ENCODE measurements at places on chromosomes 7 and 10. TPM values are rescaled to one million over a fixed set of nuclear protein-coding genes. Genes with fewer than 3 reads are reported as not detected.

DNA sequence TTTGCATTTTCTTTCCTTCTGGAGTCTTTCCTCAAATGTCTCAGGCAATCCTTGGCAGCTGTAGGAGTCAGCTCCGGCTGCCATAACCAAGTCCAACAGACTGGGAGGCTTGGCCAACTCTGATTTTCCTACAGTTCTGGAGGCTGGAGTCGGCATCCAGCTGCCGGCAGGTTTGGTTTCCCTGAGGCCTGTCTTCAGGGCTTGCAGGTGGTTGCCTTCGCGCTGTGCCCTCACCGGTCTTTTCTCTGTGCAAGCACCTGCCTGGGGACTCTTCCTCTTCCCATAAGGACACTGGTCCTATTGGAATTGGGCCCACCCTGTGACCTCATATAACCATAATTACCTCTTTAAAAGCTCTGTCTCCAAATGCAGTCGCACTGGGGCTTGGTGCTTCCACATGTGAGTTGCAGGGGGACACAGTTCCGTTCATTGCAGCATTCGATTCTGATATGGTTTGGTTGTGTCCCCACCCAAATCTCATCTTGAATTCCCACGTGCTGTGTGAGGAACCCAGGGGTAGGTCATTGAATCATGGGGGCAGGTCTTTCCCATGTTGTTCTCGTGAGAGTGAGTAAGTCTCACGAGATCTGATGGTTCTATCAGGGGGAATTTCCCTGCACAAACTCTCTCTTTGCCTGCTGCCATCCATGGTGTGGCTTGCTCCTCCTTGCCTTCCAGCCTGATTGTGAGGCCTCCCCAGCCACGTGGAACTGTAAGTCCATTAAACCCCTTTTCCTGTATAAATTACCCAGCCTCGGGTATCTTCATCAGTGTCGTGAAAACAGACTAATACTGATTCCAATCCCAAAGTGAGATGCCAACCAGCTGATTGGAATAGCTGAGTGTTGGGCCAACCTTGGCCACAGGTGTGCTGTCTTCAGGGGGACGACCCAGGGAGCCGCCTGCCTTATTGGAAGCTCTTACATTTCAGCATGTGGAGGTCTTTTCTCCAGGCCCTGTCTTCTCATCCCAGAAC is 7.9 kb downstream of the GALNTL5 start:
- no peak for DNase-seq

DNA sequence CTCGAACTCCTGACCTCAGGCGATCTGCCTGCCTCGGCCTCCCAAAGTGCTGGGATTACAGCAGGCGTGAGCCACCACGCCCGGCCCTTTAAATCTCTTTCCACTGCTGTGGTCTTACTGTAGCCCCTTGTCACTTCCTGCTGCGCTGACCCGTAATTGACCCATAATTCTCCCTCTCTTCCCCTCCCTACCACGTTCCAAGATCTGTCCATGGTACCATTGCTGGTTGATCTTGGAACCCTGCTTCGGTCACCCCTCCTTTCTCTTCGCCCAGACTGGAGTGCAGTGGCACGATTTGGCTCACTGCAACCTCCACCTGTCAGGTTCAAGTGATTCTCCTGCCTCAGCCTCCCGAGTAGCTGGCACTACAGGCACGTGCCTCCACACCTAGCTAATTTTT is 6.5 kb downstream of the POR start:
- DNase-seq: no peak

DNA sequence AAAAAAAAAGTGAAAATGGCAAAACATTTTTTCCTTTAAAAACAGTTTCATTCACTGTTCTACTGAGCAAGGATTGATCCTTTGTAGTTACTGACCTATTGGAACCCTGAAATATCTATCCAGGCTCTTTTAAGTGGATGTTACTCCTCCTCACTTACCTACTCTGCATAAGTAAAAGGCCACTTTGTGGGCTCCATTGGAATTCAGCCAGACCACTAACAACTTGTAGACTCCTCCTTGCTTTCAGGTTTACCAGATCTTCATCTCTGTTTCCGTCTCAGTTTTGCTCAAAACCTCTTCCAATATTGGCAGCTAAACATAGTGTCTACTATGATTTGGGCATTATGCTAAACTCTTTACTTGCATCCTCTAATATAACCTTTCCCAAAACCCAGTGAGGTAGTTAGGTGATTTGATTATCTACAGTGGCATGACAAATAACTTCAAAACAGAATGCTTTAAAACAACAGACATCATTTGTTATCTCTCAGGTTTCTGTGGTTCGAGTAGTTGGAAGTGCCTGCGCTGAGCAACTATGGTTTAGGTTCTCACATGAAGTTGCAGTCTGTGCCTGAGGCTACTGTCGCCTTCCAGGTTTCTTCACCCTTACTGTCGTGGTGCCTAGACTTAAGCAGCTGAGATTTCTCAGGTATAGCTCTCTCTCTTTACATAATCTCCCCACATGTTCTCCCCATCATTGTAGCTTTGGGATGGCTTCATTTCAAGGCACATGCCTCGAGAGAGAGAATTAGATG is 698.2 kb downstream of the REEP3 start:
- DNase-seq: no peak

The HELLS gene
- 14.4 TPM for total RNA-seq

DNA sequence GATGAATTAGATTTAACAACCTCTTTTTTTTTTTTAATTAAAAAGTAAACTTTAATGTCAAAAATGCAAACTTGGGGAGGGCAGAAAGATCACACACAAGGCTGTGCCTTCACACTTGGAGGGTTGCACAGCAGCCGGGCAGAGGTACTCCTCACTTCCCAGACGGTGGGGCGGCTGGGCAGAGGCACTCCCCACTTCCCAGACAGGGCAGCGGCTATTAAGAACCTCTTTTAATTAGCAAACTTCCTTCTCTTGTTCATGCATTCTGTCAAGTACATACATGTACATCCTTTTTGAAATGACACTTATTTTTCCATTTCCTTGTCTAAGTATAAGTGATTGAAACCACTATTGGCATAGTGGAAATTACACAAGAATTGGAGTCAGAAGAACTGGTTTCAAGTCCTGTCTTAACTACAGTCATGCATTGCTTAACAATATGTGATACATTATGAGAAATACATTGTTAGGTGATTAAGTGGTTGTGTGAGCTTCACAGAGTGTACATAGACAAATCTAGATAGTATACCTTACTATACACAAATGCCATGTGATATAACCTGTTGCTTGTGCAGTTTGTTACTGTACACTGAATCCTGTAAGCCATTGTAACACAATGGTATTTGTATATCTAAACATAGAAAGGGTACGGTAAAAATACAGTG is 26.5 kb downstream of the BTRC start:
- no peak for DNase-seq

DNA sequence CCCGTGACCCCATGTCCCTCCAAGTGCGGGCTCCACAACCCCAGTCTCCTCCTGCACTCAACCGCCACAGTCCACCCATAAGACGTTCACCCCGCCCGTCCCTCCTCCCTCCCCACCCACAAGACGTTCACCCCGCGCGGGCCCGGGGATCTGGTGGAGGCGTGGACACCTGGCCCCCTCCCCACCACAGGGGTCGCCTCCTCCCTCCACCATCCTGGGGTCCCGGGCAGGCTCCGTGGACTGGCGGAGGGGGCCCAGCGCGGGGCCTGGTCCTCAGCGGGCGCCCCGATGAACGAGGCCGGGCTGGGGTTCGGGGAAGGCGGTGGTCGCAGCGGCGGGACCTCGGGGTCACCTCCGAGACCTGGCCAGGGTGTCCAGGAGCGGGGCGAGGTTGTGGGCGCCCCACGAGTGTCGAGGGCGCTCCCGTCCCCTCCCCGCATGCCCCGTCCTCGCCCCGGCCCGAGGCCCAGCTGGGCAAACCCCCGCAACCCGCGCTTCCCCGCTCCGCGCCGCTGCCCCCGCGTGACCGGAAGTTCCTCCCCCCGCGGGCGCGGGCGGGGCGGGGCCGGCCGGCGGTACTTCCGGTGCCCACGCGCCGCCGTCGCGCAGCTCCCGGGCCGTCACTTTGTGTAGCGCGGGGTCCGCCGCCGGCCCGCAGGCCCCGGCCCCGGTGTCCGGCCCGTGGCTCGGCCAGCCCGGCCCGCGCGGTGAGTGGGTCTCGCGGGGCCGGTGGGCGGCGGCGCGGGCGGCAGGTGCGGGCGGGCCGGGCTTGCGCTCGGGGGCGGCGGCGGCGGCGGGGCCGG is at the start of gene ZNF316:
TSS of gene ZNF316 (plus strand) at position 578 of the 803 bp plus-strand sequence. CDS start 5,092 bp downstream, outside the sequence.
- DNase-seq: peak; percentile 46

- DNase-seq: no peak
These were observed 6.4 kb upstream of the PDCD4 start for GRCh38 chr10:110865186-110865808.

DNA sequence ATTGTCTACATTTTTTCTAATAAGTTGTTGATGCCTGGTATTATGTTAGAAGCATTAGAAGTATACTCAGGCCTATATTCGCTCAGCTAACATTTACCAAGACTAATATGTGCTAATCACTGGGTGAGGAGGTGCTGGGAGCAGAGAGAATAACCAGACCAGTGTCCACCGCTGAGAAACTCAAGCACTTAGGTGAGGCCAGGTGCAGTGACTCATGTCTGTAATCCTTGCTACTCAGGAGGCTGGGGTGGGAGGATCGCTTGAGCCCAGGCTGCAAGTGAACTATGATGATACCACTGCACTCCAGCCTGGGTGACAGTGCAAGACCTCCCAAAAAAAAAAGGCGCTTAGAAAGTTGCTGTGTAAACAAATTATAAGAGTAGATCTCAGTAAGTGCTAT is 182.2 kb upstream of the AOAH start:
- no peak for DNase-seq

The GRID1 gene
- total RNA-seq: not detected

DNA sequence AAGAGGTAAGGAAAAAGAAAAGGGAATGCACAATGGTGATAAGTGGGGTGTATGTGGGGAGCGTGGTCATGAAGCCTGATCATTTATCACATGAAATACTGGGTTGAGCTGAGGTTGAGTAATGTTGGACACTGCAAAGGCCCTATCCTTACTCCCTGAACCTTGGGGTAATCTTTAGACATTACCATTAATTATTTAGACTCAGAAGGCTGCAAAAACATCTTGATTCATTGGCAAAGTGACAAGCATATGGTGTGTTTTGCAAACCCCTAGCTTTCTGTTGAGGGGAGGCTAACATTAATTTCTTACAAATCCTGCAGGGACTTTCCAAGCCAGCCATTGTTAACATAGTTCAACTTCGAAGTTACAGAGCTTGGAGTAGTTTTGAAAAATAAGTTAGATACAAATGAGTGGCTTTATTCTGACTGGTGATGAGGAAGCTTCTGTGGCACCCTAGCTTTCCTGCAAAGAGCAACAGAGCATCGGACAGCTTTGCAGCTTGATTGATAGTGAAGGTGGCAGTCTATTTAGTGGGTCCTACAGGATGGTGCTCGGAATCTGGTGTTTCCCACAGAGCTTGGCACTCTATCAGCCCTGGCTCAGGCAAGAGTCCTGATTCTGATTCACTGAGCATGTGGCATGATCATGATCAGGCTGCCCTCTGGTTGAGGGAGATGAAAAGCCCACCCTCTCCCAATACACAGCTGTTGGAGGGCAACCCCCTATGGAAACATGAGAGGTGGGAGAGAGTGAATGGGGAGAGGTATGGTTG is 153.7 kb upstream of the NPVF start:
- DNase-seq: no peak

GRCh38 chr10:91860885-91861284 is 48.4 kb downstream of the FGFBP3 start:
- DNase-seq: no peak

GRCh38 chr10:8055420-8056349 is 1.2 kb downstream of the GATA3 start:
- DNase-seq: peak; percentile 48

DNA sequence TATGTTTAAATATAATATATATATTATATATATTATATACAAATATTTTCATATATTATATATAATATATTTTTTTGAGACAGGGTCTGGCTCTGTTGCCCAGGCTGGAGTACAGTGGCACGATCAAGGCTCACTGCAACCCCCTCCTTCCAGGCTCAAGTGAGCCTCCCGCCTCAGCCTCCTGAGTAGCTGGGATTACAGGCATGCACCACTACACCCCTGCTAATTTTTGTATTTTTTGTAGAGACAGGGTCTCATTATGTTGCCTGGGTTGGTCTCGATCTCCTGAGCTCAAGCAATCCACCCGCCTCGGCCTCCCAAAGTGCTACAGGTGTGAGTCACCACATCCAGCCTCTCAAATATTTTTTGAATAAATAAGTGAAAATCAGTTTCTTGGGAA is 215.5 kb downstream of the GATA3 start:
- no peak for DNase-seq

The MMP21 gene
- total RNA-seq: 0.79 TPM

- DNase-seq: no peak
These were observed 33.9 kb upstream of the SPOCK2 start for GRCh38 chr10:72122221-72122620.

DNA sequence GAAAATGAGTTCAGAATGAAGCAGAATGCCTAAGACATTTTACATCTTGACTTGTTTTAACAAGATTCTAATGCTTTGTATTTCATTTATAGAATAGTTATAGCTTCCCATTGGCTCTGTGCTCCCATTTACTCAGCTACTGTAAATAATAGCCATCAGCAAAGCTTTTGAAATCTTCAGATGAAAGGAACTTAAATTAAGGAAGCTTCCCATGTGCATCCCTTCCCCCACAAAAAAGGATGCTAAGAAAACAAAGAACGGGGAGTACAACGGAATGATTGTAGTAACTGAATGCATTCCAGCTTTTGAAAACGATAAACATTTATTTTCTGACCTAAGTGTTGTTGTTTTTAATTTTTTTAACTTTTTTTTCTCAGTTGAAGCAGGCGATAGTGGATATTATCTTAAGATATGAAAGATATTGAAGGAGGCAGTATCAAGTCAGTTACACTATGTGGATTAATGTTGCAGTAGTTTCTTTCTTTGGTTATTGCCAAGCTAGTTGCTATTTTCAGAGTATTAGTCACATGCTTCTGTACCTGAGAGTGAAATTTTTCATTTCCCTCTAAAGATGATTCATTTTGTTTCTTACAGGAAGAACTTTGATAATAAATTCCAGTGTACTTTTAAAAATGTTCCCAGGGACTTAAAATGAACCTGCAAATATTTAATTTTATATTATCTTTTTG is 129.2 kb downstream of the KCND2 start:
- no peak for DNase-seq

DNA sequence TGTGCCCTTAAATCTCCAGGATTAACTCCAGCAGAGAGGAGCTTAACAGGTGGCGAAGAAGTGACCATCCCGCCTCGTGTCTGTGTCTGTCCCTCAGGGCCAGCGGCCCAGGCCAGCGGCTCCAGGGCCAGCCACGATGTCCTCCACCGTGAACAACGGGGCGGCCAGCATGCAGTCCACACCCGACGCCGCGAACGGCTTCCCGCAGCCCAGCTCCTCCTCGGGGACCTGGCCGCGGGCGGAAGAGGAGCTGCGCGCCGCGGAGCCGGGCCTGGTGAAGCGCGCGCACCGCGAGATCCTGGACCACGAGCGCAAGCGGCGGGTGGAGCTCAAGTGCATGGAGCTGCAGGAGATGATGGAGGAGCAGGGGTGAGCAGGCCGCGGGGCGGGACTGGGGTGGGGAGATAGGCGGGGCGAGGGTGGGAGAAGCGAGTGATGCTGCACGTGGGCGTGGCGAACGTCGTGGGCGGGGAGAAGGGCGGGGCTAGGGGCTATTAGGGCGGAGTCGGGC is 33.3 kb downstream of the SRRM3 start:
- DNase-seq: peak; percentile 47

Data from CD4-positive, alpha-beta memory T cell (primary cell).